ENCODE measurements at places on chromosomes 12 and 14. TPM values are rescaled to one million over a fixed set of nuclear protein-coding genes. Genes with fewer than 3 reads are reported as not detected.

GRCh38 chr14:100030452-100031153 lies 34.6 kb upstream of the EVL start:
- no peak for DNase-seq

Gene DPPA3
- not detected for polyA plus RNA-seq

DNA sequence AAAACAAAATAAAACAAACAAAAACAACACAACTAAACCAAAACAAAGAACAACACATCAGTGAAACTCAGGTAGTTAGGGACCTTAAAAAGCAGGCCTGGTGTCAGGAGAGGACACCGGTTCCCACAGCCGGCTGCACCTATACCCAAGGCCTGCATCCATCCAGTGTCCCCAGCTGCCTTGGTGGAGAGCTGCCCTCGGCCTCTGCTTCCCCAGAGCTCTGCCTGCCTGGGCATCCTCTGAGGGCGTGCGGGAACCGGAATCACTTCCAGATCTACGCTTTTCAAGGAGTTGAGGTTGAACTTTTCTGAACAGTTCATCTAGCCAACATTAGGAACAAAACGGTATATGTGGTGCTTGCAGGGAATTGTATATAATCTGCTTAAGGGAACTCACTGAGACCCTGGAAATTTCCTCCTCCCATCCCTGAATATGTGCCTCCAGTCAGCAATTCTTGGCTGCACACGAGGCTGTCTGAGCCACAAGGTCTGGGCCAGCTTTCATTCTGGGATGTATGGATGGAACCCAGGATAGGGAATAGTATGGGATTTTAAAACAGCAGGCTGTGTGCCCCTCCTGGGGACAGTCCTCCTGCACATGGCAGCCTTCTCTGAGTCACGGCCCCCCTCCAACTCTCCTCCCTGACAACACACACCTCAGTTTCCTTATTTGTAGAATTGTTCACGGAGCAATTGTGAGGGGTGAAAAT lies 319.0 kb upstream of the RTL1 start:
- DNase-seq: no peak

DNA sequence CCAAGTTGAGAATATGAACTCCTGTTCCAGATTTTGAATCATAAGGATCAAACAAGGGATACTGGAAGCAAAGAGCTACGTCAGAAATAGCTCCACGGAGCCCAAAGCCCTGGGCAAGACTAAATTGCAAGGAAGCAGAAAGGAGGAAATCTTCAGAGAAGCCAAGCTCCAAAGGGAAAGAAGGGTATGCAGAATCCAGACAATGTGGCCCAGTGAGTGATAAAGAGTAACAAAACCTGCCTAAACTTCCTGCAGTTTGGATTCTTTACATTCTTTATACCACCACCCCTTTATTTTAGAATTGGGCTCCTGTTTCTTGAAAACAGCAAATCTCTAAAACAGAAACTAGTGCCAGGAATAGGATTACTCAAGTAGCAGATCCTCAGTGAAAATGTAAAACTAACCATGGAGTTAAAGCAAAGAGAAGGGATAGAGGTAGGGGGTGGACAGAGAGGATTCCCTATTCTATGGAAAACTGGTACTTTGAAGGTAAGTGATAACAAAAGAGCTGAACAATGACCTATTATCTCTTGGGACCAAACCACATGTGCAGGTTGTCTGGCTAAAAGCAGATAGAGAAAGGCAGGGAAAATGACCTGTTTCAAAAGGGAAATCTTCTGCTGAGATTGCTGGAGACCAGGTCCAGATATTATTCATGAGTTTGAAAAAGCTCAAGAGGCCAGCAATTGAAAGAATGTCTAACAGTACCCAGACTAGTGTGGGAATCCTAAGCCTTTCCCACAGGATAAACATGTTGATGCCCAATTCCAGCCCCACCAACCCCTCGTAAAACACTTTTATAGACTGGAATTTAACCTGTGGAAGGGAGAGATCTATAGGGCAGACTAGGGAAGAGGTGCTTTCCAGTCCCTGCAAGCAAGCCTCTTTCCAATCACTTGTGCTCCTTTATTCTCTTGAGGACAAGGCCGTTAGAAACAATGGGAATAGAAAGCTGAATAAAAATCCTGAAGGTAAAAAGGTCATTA lies 24.5 kb downstream of the MBIP start:
- no peak for DNase-seq

DNA sequence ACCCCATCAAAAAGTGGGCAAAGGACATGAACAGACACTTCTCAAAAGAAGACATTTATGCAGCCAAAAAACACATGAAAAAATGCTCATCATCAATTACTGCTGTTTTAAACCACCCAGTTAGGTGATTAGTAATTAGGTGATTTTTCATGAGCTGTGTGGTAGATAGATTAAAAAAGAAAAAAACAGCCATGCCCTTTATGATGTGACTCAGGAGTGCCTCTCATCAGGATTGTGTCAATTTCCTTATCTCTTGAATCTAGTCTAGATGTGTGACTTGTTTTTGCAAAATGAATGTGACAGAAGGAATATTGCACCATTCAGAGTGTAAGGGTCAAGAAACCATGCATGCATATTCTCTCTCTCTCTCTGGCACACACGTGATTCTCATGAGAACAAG lies 5.7 kb downstream of the OR10A7 start:
- DNase-seq: no peak

DNA sequence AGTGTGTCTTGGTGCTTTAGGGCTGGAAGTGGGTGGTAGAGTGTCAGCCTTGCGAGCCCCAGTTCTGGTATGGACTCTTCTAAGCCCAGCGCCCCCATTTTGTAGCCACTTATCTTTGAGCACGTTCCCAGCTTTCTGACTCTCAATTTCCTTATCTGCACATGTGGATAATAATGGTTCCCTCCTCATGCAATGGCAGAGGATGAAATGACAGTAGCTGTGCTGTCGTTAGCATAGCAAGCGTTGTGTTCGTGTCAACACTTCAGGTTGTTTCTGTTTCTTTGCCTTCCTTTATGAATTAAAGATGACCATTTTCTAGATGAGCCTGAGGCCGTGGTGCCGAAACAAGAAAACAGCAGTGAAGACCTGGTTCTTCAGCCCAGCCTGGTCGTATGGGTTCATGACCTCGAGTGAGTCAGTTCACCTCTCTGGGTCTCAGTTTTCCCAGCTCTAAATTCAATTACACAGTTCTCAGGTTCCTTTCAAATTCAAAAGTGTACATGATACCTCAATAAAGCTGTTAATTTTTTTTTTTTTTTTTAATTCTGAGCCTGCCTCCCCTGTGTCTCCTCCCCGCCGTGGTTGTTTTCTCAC lies 233.0 kb downstream of the SLC41A2 start:
- no peak for DNase-seq

DNA sequence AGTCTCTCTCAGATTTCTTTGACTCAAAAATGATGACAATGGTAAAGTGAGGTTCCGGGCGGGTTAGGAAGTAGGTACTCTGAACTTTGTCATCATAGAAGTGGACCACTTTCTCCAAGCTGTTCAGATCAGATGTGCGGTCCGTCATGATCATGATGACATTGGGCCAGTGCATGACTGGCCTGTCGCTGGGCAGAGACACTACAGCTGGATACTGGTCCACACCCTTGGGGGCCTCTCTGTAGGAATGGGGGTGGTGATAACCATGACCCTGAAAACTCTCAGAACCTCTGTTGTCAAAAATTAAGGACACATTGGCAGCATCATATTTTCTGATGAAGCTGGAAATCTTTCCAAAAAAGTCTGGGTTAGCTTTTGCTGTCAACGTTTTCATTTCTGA lies 28.2 kb downstream of the KICS2 start:
- no peak for DNase-seq

DNA sequence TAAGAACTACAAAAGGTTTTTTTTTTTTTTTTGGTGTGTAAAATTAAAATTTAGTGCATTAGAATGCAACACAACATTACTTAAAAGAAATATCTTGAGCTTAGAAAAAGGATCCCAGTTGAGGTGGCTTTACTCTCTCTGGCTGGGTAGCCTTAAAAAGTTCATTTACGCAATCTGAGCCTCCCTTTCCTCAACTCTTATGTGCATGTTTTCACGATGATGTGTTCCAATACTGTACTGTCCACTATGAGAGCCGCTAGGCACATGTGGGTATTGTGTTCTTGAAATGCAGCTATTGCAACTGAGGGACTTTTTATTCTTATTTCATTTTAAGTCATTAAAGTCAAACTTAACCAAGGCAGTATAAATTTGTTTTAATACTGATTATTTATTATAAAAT lies 460.9 kb upstream of the SYT1 start:
- no peak for DNase-seq

DNA sequence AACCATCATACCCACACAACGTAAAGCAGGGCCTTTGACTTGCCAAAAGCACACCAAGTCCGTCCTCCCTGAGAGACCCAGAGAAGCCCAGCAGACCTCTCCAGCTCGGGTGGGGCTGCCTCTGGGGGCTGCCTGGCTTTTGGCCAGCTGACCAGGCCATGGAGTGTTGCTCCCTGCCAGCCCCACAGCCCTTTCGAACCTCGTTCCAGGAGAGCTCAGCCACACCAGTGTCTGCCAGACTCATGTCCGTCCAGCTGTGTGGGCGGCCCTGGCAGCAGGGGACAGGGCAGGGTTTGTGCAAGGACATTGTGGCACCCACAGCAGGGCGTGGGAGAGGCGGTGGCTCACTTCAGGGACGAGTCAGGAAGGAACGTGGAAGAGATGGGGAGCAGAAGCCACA lies 22.6 kb upstream of the IRF2BPL start:
- no peak for DNase-seq

DNA sequence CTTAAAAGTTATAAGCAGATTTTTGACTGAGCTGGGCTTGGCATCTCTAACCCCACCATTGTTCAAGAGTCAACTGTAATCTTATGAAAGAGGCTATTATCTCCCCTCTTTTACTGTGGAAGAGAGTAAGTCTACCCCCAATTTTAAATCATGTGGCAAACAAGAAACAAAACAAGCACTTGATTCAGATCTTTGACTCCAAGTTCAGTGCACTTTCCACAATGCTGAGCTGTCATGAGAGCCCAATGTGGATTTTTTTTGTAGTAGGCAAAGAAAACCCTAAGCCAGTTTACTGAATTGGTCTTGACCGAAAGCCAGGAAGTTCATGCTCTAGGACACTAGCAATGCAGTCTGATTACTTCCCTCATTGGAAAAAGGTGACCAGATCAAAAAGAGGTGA lies 306.2 kb downstream of the GALC start:
- no peak for DNase-seq

DNA sequence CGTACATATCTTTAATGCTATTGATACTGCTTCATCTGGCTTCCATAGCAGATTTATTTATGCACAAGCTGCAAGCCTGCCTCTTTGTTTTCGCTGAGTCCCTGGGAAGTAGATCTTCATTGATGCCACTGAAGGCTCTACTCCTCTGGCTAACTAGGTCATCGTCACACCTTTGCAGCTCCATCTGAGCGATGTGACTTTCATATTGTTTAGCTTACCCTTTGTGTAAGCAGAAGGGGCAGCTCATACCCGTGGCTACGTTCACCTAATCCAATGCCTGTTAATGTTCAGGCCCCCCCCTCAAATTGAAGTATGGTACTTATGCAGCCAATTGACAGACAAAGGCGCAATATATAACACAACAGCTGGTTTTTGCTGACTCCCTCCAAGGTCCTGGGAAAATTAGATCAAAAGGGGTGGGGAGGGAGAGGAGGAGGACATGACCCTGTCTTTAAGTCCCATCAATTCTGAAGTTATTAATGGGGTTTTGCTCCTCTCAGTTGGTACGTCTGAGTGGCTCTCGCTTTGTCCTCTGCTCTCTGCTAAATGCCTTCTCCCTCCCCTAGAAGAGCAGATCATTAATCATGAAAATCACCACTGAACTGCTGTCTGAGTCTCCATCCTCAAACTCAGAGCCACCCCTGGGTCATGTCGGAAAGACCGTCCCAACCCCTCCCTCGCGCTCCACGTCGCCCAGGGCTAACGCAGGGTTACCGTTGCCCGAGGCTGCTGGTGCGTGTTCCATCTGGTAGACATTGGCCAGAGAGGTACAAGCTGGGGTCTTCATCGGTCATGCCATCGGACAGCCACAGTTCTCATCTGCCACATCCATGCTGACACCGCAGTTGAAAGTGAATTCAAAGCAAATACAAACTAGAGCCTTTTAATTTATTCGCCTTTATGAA lies 128.8 kb downstream of the ADGRD1 start:
- DNase-seq: no peak

Gene TMX1
- 27.5 TPM for polyA plus RNA-seq

- peak; percentile 41 for DNase-seq
Observed at GRCh38 chr14:75654127-75654732, 6.4 kb downstream of the ERG28 start.

DNA sequence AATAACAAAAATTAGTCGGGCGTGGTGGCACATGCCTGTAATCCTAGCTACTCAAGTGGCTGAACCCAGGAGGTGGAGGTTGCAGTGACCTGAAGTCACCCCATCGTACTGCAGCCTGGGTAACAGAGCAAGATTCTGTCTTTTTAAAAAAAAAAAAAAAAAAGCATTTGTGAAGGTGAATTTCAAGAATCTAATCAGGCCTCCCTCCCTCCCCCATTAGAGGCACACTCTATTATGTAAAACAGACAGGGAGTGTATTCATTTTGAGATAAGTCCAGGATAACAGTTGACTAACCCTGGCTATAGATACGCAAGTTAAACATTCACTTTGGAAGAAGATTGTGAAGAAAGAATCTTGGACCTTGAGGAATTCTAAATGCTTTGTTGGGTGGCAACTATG lies 2.9 kb downstream of the RESF1 start:
- no peak for DNase-seq

DNA sequence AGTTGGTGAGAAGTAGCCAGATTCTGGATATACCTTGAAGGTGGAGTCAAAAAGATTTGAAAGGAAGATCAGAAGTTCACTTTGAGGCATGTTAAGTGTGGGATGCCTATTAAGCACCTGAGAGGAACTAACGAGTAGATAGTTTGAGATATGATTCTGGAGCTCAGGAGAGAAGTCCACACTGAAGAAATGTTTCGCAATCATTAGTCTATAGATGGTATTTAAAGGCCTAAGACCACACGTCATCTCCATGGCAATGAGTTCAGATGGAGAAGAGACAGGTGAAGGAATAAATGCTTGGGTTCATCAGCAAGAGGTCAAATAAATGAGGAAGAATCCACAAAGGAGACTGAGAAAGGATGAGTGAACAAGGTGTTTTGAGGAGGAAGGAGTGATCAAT lies 192.9 kb upstream of the NEDD1 start:
- DNase-seq: no peak

- DNase-seq: no peak
Observed at GRCh38 chr12:11763760-11764520, 114.5 kb downstream of the ETV6 start.

- no peak for DNase-seq
Observed at GRCh38 chr12:89901319-89901718, 192.7 kb upstream of the ATP2B1 start.
